ENCODE measurements at places on chromosomes 5 and 9. TPM values are rescaled to one million over a fixed set of nuclear protein-coding genes. Genes with fewer than 3 reads are reported as not detected.
A peak's percentile ranks its signal among the peaks of the same experiment; 100 is the strongest.

SLC34A1 gene
- not detected for total RNA-seq

- DNase-seq, result no peak
Observed at GRCh38 chr9:698954-699353, 142.5 kb upstream of the DMRT1 start.

LEAP2 gene
- total RNA-seq, result 0.82 TPM

DNA sequence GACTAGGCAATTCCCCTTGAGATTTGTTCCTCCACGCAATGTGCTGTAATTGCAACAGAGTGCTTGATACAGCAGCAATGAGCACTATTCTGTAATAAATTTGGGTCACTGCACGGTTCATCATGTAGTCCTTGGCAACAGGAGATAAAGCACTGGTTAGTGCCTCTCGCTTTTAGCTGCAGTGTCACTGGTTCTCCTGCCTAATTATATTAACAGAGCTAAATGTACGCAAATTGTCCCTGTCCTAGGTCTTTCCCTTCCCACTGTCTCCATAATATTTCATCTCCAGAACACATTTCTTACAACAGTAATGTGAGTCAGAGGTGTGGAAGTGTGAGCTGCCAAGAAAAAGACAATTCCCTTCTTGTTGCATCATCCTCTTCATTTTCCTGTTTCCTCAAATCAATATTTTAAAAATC lies 553.1 kb downstream of the ZNF608 start:
- no peak for DNase-seq

GRCh38 chr9:89853931-89854330 lies 249.1 kb downstream of the GADD45G start:
- DNase-seq, result no peak

SPINK7 gene
- not detected for total RNA-seq

CCL28 gene
- total RNA-seq, result 0.46 TPM

GRCh38 chr9:14279671-14280070 lies 34.3 kb downstream of the NFIB start:
- DNase-seq, result no peak

TLR4 gene
- total RNA-seq, result 7.9 TPM

GALNT12 gene
- total RNA-seq, result 1.7 TPM

SV2C gene
- 0.15 TPM for total RNA-seq

SLCO4C1 gene
- 18.0 TPM for total RNA-seq

FRRS1L gene
- 0.03 TPM for total RNA-seq

GRCh38 chr5:138831703-138832102 lies 43.4 kb downstream of the LRRTM2 start:
- DNase-seq, result no peak

- no peak for DNase-seq
Observed at GRCh38 chr5:113268232-113268631, 166.6 kb downstream of the TSSK1B start.

GRCh38 chr9:97809666-97810344 lies 43.2 kb upstream of the FOXE1 start:
- no peak for DNase-seq

DNA sequence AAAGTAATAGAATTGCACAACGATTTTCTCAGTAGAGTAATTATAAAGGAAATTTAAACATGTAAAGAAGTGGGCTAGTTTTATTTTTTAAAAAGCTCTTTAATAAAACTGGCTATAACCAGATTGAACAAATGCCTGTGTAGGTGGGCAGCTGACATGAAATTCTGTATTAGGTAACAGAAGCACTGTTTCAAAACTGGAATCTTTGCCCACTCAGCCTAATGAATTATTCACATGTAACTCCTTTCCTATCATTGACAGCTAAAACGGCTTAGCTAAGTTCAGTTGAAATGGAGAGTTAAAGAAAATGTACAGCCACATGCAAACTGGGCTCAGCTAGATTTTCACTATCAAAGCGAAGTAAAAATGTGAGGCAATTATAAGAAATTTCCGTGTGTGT lies 1300.1 kb upstream of the ACO1 start:
- DNase-seq, result no peak

GRCh38 chr5:148561801-148562311 lies 92.5 kb downstream of the HTR4 start:
- DNase-seq, result no peak

SPATA31E1 gene
- total RNA-seq, result 0.05 TPM

PCDHGA4 gene
- total RNA-seq, result 2.0 TPM

DNA sequence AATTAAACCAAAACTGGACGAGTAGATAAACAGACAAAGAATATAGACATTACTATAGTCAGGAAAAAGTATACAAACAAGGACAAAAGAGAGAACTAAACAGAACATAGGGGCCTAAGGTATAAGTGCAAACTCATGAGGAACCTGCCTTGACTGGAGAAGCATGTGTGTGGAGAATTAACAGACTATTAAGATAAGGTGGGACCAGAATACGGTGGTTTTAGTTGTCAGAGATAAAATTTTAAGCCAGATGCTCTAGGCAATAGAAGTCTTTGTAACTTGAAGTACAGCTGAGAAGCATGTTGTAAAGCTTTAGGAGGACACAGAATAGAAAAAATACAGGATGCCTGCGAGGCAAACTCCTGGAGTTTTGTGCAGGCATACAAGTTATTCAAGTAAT lies 707.1 kb downstream of the PTPRD start:
- no peak for DNase-seq

PCDHA1 gene
- total RNA-seq, result 0.13 TPM

GRCh38 chr5:162657076-162657475 lies 589.5 kb downstream of the GABRG2 start:
- DNase-seq, result no peak

- no peak for DNase-seq
Observed at GRCh38 chr5:38697013-38697412, 140.6 kb upstream of the LIFR start.

GRCh38 chr9:137679249-137679648 lies 60.4 kb downstream of the EHMT1 start:
- DNase-seq, result no peak

DNA sequence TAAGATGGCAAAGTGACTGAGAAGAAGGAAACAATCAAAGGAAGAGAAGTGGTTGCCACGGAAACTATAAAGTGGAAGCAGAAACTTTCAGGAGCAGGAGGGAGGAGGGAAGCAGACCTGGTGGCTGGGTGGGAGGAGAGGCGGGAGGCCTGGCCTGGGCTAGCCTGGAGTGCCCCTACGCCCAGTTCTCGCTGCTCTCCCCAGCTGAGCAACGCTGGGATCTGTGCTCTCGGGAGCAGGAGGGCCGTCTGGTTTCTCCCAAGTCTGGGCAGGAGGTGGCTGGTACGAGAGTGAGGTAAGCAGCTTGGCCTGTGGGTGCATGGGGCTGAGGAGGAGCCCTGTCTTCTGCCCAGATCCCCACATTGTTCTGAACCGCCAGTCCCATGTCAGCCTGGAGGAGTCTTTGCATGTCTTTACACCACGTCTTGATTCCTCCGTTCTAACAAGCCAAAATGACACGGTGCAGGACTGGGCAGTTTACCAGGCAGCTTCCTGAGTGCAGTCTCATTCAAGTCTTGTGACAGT lies 15.0 kb upstream of the DAB2IP start:
- peak; percentile 53 for DNase-seq

CEL gene
- total RNA-seq, result 4.2 TPM

GRCh38 chr5:66538531-66538930 lies 57.7 kb upstream of the MAST4 start:
- no peak for DNase-seq

GFPT2 gene
- total RNA-seq, result 10.1 TPM

PCDHA8 gene
- total RNA-seq, result 1.6 TPM

- DNase-seq, result peak; percentile 74
Observed at GRCh38 chr5:1174122-1174936, 27.1 kb upstream of the SLC6A19 start.

DNA sequence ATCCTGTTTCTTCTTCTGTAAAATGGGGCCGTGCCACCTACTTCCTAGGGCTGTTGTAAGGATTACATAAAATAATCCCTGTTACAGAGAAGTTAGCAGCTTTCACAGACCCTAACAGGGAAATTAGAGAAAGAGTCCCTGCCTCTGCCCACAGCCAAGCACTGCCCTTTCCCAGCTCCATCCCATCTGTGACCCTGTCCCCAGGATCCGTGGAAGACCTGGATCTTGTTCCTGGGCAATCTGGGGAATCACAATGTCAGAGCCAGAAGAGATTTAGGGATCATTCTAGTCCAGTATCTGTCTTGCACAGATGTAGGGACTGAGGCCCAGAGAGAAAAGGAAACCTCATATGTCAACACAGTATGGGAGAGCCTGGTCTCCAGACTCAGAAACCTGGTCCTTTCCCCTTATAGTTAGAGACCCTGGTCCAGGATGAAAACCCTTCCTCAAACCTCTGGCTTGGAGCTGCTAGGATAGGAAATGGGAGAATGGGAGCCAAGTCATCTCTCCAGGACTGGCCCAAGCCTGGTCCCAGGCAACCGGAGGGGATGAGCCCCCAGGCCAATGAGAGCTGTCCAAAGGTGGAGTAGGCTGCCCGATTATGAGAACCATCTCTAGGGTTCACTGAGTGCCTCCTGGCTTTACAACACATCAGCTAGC lies 12.5 kb downstream of the LHX6 start:
- no peak for DNase-seq

GRCh38 chr5:97192580-97193354 lies 9.7 kb upstream of the RIOK2 start:
- no peak for DNase-seq

C1QTNF2 gene
- total RNA-seq, result not detected

IL13 gene
- total RNA-seq, result not detected

- DNase-seq, result peak; percentile 44
Observed at GRCh38 chr5:178182158-178182876, 4.9 kb downstream of the GMCL2 start.
